ENCODE measurements at places on chromosomes 16 and 17.

- no peak for DNase-seq
These were observed 179.9 kb downstream of the SEC14L1 start for GRCh38 chr17:77320485-77321256.

- no peak for DNase-seq
These were observed 13.8 kb downstream of the ITGB3 start for GRCh38 chr17:47267354-47267828.

DNA sequence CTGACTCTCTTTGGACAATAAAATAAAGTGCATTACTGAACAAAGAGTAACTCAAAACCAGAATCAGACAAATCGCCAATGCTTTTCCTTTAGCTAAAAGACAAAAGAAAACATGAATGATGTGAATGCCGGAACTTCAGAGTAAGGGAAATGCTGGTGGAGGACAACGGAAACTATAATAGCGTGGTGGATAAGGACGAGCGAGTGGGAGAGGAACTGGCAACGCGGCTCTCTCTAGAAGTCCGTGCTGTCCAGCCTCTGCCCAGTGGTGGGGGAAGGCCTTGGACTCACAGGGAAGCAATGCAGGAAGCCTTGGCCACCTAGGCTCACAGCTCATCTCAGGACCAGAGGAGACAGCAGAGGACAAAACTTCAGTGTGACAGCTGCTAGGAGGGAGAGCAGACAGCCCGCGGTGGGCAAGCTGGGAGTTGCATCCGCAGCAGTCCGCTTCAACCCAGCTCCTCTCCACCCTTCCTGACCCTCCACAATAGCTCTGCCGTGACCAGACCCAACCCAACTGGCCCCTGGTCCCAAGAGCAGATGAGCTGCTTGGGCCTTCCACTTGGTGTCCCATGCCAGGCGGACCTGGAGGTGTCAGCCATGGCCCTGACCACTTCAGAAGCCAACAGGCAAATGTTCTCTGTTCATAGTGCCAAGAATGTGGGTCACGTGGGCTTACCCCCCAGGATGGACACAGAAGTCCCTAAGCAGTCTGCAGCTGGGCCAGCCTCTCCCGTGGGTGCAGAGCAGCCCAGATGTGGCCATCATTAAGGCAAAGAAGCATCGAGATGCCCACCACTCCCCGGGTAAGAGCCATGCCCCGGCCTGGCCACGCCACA is 5.3 kb upstream of the FAAP100 start:
- DNase-seq: no peak

- DNase-seq: no peak
These were observed 1.7 kb upstream of the MPO start for GRCh38 chr17:58282442-58282841.

DNA sequence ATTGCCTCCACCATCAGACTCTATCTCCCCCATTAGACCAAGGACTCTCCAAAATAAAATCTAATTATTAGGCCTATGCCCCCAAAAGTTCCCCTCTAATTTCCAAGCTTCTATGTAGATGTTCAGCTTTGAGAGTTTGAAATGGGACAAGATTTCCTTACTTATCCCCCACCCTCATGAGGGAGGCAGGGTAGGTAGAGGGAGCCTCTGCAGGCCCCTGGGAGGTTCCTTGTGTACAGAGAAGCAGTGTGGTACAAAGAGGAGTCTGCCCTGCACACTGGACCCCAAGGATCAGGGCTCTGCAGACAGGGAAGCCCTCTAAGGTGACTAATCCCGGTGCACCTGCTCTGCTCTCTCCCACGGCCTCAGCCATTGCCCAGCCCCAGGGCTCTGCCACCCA is 2.5 kb downstream of the KRT17 start:
- no peak for DNase-seq

Data from activated CD8-positive, alpha-beta memory T cell treated with anti-CD3 and anti-CD28 coated beads for 4 hours (primary cell).